ENCODE measurements at places on chromosomes 11 and 22.

DNA sequence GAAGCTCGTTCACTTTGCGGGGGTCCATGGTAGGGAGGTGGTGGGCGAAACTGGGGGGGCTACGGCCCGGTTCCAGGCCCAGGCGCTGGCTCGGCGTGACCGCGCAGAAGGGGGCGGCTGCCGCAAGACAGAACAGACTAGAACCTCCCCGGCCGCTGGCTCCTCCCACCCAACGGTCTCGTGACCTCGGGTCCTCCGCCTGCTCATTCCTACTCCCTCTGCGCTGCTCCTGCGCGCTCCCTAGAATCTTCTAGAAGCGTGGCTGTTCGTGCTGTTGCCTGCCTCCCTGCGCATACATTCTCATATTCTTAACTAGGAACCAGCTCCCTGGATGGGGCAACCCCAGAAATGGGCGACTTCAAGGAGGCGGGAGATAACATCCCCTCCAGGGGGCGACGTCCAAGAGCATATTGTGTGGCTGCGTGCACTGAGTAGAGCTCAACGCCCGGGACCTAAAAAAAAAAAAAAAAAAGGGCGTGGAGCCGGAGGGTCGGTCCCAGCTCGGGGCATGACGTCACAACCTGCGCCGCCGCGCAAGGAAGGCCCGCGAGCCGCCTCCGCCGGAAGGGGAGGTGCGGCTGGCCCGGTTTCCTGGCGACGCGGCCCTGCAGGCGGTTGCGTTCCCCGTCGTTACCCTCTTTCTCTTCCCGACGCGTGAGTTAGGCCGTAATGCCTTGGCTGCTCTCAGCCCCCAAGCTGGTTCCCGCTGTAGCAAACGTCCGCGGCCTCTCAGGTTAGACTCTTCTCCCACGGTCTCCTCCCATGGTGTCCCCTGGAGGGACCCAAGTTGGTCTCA, at the start of the genes ST13 and XPNPEP3:
TSS of gene ST13 (minus strand) at position 127 of the 796 bp plus-strand sequence. CDS start at position 28, 99 bp downstream.
TSS of gene XPNPEP3 (plus strand) at position 636 of the 796 bp plus-strand sequence. CDS start at position 670, 34 bp downstream.
- DNase-seq: peak; percentile 76

- DNase-seq: no peak
Measured at GRCh38 chr11:44568658-44569473, 3.4 kb downstream of the CD82 start.

DNA sequence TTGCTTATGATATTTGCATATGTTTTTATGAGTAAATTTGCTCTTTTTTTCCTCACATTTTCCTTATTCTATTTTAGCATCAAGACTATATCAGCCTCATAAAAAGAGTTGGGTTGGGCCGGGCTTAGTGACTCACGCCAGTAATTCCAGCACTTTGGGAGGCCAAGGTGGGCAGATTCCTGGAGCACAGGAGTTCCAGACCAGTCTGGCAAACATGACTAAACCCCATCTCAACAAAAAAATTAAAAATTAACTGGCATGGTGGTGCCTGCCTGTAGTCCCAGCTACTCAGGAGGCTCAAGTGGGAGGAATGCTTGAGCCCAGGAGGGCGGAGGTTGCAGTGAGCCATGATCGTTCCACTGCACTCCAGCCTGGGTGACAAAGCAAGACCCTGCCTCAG, 148.8 kb upstream of the ANO5 start:
- DNase-seq: no peak

- DNase-seq: no peak
Measured at GRCh38 chr11:33967451-33967850, 75.6 kb upstream of the LMO2 start.

- no peak for DNase-seq
Measured at GRCh38 chr11:28003615-28004014, 104.3 kb downstream of the KIF18A start.

DNA sequence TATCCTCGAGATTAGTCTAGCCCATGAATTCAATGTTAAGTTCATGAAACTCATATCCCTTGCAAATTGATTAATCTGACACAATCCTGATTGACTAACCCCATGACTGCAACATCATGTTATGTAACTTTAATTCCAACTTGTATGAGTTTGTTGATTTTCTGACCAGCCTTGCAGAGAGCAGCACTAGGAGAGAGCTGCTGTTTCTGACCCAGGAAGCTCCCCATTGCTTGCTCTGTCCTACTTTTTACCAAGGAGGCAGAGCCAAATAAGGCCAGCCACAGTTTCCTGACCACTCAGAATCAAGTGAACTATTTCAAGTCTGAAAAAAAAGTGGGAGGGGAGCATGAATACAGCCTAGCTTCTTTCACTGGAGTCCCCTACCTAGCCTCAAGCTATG, 13.2 kb downstream of the MPZL3 start:
- DNase-seq: no peak

- DNase-seq: no peak
Measured at GRCh38 chr11:114959953-114960505, 281.7 kb downstream of the NXPE2 start.

GRCh38 chr11:128785141-128785540, 82.0 kb downstream of the KCNJ1 start:
- no peak for DNase-seq

DNA sequence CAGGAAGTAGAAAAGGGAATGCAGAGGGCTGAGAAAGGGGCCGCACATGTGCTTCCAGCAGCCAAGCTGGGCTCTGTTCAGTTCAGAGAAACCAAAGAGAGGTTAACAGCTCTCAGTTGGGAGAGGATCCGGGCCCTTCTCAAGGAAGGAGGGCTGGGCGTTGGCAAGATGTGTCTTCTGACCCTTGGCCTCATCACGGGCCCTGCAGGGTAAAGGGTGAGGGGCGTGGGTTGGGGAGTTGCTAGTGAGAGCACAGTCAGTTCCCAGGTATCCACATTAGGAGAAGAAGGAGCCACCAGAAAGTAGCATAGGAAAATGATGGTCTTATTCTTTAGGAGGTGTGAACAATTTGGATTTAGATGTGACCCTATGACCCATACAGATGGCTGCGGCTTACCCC, 73.0 kb downstream of the OSBP2 start:
- DNase-seq: no peak

DNA sequence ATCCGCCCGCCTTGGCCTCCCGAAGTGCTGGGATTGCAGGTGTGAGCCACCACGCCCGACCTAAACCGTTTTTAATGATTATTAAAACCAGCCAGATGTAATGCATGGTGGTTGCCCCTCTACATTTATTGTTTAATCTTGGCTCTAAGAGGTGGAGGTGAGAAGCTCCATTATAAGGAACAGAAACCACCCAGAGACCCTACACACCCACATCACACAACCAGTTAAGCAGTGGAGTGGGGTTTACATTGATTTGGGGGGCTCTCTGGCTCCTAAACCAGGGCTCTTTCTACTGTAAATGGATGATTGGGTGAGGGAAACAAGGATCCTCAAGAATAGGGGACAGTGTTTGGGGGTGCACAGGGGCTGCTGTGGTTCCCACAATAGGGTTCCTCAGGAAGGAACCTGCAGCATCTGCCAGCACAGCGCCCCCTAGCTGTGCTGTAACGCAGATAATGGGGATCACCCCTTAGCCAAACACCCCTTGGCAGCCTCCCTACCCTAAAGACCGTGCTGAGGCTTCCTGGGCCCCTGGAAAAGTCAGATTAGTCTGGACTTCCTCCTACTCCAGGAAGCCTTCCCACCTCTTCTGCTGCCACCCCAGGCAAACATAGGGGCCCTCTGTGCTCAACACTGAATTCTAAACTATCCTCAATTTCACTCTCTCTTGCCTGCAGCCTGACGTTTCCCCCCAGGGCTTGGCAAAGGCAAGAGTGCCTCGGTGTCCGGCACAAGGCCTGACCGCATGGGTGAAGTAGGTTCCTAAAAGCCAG, 2.4 kb downstream of the MPST start:
- DNase-seq: no peak

DNA sequence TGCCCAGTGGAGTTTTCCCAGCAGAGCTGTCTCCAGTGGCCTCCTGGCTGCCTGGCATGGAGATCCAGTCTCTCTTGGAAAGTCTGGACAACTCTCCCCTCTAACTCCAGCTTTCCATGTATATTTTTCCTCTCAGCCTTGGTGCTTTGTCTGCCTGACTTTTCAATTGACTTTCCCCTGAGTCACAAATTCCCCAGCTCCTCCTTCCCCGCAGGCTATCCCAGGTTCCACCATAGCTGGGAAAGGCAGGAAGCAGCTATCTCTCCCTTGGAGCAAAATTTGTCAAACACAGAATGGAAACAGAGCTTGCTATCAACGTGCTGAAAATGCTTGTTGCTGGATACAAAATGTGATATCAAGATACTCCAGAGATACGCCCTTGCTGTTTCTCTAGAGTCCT, 384.8 kb downstream of the TMEM135 start:
- no peak for DNase-seq

DNA sequence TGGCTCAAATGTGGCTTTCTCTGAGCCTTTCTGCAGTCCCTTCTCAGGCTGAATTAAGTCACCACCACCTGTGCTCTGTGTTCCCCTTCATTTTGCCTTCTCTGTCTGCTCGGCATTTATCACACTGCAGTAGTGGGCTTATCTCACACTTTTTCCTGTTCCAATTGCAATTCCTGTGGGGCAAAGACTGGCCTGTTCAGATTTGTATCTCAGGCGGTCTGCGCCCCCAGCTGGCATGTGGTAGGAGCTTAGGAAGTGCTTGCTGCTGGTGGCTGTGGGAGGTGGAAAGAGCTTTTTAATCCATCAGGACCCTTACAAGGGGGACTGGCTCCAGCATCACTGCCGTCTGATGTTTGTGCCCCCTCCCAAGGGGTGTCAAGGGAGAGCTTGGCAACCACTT, 21.2 kb downstream of the BMAL1 start:
- no peak for DNase-seq
